NCI-H226 (cell line): ENCODE measurements at places on chromosomes 7 and 10.

GRCh38 chr10:89069589-89069988, 79.0 kb downstream of the FAS start:
- DNase-seq, result no peak

DNA sequence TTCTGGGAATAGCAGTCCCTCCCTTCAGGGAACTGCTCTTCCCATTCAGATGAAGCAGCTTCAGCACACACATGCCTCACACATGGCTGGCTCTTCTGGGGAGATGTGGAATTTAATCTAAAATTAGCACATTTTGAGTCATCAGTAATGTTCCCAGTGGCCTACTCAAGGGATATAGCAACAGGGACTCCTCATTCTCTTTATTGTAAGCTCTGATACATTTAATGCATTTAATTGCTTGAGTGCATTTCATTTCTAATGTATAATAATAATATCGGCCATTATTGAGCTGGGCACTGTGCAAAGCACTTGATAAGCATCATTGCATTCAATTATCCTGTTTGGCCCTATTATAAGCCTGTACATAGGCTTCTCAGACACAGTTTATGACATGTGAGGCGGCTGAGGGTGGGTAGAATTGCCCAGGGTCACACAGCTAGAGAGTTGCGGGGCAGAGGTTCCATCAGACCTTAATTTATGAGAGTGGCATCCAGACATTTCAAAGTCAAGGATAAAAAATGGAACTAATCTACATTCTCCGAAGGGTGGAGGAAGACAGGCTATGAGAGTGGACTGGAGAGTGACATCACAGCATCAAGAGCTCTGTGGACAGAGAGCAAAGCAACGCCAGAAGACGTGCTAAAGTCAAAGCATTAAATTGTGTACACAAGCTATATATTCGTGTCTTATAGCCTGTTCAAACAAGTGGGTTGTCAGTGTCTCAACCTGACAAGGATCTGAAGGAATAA, 76.8 kb downstream of the LANCL2 start:
- peak; percentile 13 for DNase-seq

- no peak for DNase-seq
Observed at GRCh38 chr7:150979713-150980390, 1.7 kb upstream of the KCNH2 start.

DNA sequence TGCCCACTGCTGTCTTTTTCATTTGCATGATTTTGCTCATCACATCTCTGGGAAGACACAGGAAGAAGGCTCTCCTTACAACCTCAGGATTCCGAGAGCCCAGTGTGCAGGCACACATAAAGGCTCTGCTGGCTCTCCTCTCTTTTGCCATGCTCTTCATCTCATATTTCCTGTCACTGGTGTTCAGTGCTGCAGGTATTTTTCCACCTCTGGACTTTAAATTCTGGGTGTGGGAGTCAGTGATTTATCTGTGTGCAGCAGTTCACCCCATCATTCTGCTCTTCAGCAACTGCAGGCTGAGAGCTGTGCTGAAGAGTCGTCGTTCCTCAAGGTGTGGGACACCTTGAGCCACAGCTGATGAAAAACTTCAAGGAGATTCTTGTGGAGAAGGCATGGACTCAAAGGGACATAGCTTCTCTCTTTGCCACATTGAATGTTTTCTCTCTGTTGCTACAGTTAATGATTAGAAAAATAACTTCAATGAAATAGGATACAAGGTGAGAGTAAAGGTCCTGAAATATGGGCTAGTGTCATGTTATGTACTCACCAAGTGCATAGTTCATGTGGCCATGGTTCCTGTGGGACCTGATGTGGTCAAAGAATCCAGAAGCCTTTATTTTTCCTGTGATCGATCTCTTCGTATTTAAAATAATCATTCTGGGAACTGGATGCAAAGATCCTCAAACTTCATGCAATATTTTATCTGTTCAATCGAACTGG, 970 bp downstream of the TAS2R60 start:
- no peak for DNase-seq

DNA sequence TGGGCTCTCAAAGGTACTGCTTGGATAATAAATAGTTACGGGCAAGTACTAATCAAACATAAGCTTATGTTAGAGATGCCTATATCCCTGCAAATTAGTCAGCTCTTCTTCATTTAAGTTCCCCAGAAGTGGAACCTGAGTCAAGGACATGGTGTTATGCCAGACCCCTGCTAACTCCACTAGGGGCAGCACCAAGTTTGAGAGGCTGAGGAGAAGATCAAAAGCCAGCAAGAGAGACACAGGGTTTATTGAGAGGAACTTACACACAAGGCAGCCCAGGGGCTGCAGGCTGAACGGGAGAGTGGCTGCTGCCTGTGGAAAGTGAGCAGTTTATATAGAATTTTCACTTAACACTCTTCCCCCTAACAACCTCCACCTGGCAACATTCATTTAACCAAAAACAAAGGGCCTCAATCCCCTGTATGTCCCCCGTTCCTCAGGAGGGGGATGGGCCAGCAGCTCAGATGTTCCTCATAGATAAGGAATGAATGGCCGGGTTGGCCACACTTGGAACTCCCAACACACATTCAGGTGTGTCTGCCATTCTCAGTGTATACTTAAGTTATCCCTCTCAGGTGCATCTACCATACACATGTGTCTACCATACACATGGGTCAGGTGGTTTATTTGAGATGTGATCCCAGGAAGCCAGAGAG, 62.6 kb upstream of the GHITM start:
- no peak for DNase-seq

DNA sequence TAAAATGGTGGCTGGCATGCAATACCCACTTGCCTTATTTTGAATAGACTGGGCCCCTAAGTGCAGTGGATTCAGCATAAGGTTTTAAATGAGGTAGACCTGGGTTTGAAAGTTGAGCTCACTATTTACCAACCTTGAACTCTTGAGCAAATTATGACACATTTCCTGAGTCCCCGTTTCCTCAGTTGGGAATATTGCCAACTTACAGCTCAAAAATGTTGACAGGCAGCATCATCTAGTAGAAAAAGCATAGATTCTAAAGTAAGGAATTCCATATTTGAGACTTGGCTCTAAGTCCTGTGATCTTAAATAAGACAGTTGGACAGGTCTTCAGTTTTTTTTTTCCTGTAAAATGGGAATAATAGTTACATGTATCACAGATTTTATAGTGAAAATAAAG, 305.5 kb downstream of the ACTR3B start:
- DNase-seq, result no peak

- no peak for DNase-seq
Observed at GRCh38 chr10:112948196-112948595, 1.9 kb upstream of the TCF7L2 start.

- DNase-seq, result no peak
Observed at GRCh38 chr10:119337223-119337622, 129.9 kb downstream of the GRK5 start.

- peak; percentile 82 for DNase-seq
Observed at GRCh38 chr10:13924040-13924725, 337.4 kb downstream of the PRPF18 start.

DNA sequence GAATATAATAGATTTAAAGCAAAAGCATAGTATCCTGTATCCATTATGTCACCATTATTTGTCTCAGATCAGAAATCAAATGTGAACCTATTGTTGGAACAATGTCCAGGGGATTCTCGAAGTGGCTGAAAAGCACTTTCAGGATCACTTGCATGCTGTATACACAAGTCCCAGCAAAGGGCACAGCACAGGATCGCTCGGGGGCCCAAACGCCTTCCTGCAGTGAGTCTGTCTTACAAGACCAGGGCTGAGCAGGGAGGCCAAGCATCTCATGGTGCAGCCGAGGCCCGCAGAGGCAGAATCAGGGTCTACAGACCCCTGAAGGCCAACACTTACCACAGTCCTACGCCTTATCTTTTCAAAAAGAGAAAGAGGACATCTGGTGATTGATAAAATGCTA, 92.3 kb downstream of the TNS3 start:
- DNase-seq, result no peak

GRCh38 chr10:45444022-45444421, 70.0 kb downstream of the ALOX5 start:
- no peak for DNase-seq

- no peak for DNase-seq
Observed at GRCh38 chr10:54469587-54470323, 331.3 kb downstream of the PCDH15 start.

GRCh38 chr7:44288811-44289340, 36.5 kb downstream of the CAMK2B start:
- no peak for DNase-seq

DNA sequence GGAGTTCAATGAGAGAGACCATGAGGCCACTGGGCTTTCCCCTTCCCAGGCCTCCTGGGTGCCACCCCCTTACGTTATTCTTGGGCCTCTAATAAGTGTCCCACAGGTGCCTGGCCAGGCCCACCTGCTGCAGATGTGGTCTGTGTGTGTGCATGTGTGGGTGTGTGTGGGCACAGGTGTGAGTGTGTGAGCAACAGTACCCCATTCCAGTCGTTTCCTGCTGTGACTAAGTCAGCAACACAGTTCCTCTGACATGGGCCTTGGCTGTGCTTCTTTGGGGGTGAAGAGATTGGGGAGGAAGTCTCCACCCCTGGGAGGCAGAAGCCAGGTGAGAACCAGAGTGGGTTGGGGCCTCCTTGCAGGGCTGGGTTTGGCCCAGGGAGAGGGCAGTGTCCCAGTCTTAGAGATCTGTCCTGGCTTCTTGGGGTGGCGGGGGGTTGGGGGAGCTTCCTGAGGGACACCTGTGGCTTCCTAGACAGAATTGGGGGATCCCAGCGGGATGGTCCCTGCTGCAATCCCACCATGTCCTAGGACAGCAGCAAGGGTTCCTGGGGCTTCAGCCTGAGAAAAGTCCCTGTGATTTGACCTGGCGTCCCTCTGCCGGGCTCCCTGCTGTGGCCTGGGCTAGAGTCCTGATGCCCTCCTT, 4.1 kb upstream of the PILRB start:
- no peak for DNase-seq

DNA sequence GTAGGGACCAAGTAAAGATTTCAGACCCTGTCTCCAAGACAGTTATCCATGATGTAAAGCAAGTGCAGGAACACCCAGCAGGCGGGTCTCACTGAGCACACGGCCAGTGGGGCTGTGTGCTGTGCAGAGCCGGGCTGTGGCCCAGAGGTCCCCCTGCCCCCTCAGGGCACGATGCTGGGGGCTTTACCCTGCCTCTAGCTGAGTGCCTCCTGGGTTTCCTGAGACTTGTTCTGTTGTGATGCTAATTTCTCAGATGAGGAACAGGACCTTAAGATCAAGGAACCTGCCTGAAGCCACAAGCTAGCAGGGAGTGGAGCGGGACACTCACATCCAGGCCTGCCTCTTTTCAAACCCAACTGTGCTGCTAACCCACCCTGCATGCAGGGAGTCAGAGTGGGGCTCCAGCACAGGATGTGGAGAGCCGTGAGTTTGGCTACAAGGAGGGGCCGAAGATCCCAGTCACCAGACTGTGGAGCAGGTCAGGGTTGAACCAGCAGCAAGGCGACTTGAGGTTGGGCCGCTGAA, 76.1 kb upstream of the LYZL2 start:
- no peak for DNase-seq

GRCh38 chr7:2049111-2049781, 183.5 kb downstream of the MAD1L1 start:
- no peak for DNase-seq

DNA sequence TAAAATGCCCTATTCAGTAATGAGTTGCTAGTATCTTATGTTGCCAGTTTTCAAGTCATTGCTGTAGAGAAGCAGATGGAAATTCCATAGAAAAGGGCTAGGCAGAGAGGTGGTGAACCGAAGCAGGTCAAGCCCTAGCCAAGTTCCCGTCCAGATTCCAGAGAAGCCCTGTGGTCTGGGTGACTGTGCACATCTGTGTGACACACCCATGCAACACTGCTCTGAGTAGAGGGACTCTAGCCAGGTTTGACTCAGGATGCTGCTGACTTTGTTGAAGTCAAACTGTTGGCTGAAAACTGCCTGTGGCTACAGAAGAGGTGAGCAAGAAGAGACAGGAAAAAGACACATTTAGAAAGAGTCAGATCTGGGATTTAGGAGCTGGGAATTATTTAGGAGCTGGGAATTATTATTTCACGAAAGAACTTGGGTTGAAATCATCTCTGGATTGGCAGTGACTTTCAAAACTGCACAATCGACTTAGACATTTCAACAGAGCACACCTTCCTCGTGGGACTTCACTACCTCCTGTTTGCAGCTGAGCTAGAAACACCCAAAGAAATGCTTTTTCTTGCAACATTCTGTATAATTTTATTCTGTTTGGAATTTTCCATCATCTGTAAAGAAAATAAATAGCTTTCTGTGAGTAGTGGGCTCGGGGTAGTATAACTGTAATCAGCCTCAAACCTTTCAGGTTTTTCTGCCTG, 149.1 kb upstream of the PRKCQ start:
- peak; percentile 2 for DNase-seq

DNA sequence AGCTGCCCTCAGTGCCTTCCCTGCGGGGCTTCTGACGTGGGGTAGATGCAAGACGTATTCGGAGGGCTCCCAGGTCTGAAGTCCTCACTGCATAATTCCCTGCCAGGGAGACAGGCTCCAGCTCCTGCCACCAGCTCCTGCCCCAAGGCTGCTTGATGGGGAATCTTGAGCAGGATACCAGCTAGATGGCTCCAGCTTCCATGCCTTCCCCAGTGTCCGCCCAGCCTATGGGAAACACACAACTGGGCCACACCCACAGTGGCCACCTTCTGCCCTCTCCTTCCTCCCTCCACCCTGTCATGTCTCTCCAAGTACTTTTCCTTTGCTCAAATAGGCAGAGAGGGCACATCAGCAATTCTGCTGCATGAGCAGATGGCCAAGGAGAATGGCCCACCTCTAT, 95.8 kb downstream of the PARP12 start:
- DNase-seq, result no peak

- DNase-seq, result no peak
Observed at GRCh38 chr7:141872931-141873330, 31.6 kb upstream of the PRSS37 start.

DNA sequence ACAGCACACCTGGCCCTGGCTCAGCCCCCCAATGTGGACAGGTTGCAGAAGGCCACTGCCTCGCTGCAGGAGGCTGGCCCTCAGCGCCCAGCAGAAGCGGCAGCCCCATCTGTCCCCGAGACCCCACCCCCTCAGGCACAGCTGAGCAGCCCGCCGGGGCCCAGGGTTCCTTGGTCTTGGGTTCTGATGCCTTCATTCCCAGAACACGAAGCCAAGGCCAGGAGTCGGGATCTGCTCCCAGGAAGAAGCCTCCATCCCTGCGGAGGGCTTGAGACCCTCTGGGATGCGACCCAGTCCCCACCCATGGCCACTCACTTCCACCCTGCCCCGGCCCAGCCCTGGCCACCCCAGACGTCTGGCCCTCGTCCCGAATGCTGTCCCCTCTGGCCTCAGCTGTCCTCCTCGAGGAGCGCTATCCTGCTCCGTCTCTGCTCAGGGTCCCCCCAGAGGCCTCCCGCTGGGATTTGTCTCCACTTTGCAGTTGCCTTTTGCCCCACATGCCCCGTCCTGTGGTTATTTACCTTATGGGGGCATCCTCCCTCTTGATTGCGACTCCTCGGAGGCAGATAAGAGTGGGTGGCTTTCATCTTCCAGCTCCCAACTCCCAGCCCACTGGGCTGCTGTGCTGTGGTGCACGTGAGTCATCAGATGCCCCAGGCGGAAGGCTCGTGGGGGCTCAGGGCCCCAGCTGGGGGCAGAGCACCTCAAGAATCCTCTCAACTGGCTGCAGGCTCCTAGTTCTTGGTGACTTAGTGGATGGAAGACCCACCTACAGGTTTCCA, 97.5 kb downstream of the MKI67 start:
- no peak for DNase-seq

GRCh38 chr10:72924351-72924750, 30.3 kb downstream of the PLA2G12B start:
- DNase-seq, result no peak

GRCh38 chr10:5092848-5093790, 1.1 kb upstream of the AKR1C3 start:
- no peak for DNase-seq

- DNase-seq, result no peak
Observed at GRCh38 chr7:93958651-93959050, 37.1 kb downstream of the GNG11 start.
